ENCODE measurements at places on chromosomes 5 and 9. TPM values are rescaled to one million over a fixed set of nuclear protein-coding genes. Genes with fewer than 3 reads are reported as not detected.

Gene PRR16
- total RNA-seq = 0.44 TPM

Gene PAPPA
- 9.4 TPM for total RNA-seq

Gene KLHL3
- 4.4 TPM for total RNA-seq

Gene ZNF300
- total RNA-seq = 3.5 TPM

Gene CARD6
- total RNA-seq = 15.9 TPM

Gene STC2
- 8.7 TPM for total RNA-seq

All from esophagus mucosa (tissue), 1 donor.